EH (cell line): ENCODE measurements at places on chromosomes 13 and 19.

GRCh38 chr19:18487576-18488402, 34.1 kb downstream of the ELL start:
- DNase-seq = no peak

DNA sequence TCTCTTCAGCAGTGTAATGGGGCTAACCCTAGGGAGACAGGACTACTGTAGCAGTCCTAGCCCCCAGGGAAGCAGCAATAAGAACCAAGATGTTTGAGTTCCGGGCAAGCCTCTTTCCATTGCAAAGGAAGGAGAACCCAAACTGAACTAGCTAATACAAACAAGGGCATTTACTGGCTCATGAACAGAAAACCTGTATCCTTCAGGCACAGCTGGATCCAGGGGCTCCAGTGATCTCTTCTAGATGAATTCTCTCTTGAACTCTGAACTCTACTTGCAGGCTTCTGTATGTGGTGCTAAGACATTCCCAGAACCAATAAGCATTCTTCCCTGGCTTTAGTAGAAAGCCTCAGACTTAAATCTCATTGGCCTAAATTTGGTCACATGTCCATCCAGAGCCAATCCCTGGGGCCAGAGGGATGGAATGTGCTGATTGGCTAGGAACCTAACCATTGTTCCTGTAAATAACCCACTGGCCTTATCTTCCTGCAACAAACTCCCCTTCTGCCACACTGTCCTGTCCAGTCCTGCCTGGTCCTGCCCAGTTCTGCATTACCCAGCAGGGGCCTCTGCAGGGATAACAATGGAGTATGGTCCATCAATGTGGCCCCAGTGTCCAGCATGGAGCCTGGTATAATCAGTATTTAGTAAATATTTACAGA, 3.9 kb upstream of the PODNL1 start:
- peak; percentile 20 for DNase-seq

GRCh38 chr13:30333616-30334015, 26.3 kb upstream of the KATNAL1 start:
- no peak for DNase-seq

- DNase-seq = no peak
Observed at GRCh38 chr19:10575011-10575716, 6.4 kb upstream of the CDKN2D start.
